ENCODE measurements at places on chromosomes 2 and 18. TPM values are rescaled to one million over a fixed set of nuclear protein-coding genes. Genes with fewer than 3 reads are reported as not detected.

DNA sequence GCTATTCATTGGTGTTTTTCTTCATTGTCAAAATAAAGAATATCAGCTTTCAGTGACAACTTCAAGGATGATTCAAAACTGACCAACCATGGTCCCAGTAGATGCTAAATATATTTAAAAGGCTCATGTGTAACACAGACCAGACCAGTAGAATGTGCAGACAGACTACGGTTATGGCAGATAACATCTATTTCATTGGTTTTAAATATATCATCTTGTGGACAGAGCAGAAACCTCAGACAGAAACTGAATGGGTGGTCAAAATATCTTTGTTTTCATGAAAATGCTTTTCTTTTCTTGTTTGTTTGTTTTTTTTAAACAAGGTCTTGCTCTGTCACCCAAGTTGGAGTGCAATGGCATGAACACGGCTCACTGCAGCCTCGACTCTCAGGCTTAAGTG lies 107.4 kb upstream of the CREB1 start:
- ATAC-seq = no peak

GRCh38 chr18:6414723-6415417 lies at the start of gene L3MBTL4:
Gene L3MBTL4 (minus strand): TSS chr18:6414911. CDS start chr18:6311625, 103,286 bp downstream.
- peak; percentile 78 for ATAC-seq

GRCh38 chr2:183011743-183012142 lies 26.5 kb downstream of the NCKAP1 start:
- ATAC-seq = no peak

The SIX3 gene
- total RNA-seq = 1.2 TPM

The MTHFD2 gene
- total RNA-seq = 136 TPM

DNA sequence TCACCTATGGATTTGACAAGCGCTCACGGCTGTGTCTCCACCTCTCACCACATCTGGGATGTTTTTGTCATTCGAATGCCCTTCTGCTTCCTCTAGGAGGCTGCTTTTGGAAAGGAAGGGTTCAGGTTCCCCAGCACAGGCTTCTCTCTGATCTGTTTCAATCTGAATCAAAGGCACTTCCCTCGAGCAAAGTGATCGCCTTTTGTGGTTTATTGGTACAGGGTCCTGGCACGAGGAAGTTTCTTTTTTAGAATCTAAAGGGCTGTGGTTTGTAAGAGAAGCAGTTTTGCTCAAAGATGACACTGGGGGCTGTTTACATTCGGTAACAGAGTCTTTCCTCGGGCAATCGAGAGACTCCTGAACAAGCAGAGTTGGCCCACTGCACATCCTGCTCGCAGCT lies 145.0 kb downstream of the DAW1 start:
- no peak for ATAC-seq

The DPP4 gene
- total RNA-seq = 1.0 TPM

- no peak for ATAC-seq
Observed at GRCh38 chr2:51781691-51782090, 749.8 kb upstream of the NRXN1 start.

DNA sequence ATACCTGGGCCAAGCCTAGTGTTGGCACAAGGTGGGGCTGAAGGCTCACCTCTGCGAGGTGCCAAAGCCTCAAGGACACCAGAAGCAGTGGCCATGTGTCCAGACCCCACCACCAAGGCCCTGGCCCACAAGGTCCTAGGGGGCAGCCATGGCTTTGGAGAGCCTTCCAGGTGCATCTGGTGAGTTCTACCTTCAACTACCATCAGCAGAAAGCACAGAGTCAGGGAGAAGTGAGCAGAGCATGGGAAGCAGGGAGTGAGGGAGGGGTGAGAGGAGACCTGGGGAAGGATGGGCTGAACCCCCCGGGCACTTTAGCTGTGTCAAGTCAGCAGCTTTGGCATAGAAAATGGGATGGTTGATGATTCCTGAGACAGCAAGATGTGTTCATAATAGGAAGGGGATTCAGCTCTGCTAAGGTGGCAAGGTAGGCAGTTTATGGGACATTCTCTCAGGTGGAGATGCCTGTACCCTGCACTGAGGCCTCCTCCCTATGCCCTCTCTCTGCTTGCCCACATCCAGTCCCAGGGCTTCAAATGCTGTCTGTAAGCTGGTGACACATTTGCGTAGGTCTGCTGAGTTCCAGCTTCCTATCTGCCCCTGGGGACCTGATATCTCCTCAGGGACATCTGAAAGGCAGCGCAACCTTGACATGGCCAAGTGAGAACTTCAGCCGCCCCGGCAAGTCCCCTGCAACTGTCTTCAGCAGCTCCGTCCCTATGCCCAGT lies 83.4 kb upstream of the RGPD5 start:
- no peak for ATAC-seq

DNA sequence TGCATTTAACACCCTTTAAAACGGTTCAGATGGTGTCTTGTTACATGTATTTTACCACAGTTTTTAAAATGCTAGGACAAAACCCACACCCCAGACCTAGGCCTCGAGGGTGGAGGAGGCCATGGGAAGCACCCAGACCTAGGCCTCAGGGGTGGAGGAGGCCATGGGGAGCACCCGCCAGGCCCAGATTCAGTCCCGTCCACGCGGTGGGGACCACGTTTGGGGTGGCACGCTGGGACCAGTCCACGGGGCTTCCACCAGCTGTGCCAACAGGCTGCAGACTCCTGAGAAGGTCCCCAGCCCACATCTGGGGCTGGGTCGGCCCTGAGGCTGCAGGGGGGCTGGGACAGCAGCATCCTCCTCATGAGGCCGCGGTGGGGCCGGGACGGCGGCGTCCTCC lies 63.4 kb downstream of the SLC66A2 start:
- no peak for ATAC-seq

The CAPN10 gene
- 17.4 TPM for total RNA-seq

DNA sequence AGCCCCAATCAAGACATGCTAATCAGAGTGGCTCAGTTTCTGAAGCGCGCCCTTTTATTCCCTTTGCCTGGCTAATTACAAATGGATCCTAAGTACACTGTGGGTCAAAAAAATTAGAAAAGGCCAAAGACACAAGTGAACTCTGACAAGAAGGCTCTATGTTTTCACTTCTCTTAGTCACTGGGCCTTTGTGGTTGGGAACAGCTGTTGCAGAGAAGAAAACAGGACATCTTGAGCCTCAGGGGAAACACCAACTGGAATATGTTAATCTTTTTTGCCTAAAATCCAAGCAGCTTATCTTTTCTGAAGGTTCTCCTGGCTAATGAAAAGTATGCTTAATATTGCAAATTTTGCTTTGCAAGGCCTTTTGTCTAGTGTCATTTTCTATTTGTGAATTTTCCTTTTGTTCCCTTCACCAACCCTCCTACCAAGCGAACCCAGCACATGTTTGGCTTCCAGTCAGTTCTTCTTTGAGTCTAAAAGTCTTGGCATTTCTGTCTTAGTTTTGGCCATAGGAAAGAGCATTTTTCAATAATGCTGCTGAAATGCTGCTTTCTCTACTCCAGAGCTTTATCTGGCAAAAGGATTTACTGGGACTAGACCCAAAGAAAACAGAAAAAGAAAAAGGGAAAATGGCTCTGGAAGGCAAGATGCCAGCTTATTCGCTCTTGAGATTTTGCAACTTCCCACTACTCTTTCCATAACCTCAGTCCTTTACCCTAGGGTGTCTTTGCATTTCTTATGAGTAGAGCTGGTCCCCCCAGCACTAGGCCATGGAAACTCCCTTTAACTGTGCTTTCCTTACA lies 440.2 kb upstream of the ST6GAL2 start:
- no peak for ATAC-seq

GRCh38 chr2:5060956-5061355 lies 631.2 kb upstream of the SOX11 start:
- ATAC-seq = no peak

DNA sequence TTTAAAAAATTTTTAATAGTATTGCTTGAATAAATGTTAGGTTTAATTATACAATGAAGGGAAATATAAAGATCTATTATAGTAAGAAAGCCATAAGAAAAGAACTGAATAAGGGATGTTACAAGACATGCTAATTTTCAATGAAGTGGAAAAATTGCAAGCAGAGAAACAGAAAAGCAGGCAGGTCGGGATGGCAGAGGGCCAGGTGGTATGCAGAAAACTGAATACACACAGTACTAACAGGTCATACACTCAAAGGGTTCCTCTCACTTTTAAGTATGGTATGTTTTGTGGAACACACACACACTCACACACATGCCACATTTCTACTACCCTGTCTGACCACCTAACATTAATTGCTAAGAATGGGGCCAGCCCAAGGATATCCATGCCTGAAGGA lies 76.7 kb upstream of the DTNA start:
- ATAC-seq = no peak

The CASP10 gene
- total RNA-seq = 1.1 TPM

GRCh38 chr2:3494984-3495666 lies 24.2 kb downstream of the ADI1 start:
- no peak for ATAC-seq

The DSG2 gene
- total RNA-seq = 8.9 TPM

The SPHKAP gene
- 0.09 TPM for total RNA-seq

DNA sequence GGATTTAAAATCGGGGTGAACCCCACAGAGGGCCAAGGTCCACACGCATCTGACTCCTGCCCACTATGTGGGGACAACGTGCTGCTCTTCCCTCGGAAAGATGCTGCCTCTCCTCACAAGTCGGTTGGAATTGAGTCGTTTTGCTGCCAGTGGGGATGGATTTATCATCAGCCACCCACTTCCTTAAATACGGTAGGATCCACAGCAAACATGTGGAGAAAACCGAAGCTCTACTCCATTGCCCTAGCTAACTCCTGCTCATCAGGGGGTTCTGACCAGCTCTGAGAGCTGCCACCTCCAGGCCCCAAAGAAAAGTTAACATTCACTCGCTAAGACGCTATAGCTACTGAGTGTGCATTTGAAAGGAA lies 80.9 kb downstream of the CHRNA1 start:
- peak; percentile 2 for ATAC-seq

- no peak for ATAC-seq
Observed at GRCh38 chr18:68822926-68823325, 25.0 kb downstream of the CCDC102B start.

The ST8SIA3 gene
- 18.4 TPM for total RNA-seq

DNA sequence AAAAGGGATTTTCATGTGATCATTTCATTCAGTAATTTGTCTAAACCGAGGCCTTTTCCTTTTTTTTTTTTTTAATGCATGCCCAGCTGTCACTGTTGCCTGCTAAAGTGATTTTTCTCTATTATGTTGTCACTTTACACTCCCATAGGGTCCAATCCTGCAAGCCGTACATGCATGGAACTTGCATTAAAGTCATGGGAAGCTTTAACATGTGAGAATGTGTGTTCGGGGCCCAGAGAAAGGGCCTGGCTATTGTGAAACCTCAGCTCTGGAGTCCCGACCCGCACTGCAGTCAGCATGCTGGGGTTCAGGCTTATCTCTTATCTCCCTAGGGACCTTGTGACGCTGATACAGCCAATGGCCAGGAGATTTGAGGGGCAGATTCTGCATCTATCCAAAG lies 474.6 kb downstream of the SLC4A3 start:
- peak; percentile 81 for ATAC-seq

The FIGN gene
- total RNA-seq = 8.1 TPM

GRCh38 chr2:237242091-237242536 lies 156.4 kb downstream of the COPS8 start:
- ATAC-seq = no peak

GRCh38 chr18:37335409-37335736 lies 230.2 kb downstream of the CELF4 start:
- peak; percentile 71 for ATAC-seq

The ANKRD36B gene
- total RNA-seq = 46.9 TPM

- no peak for ATAC-seq
Observed at GRCh38 chr2:36343606-36344005, 12.0 kb upstream of the CRIM1 start.

The ZAP70 gene
- 0.89 TPM for total RNA-seq

GRCh38 chr2:238141541-238142318 lies 3.3 kb downstream of the KLHL30 start:
- no peak for ATAC-seq

DNA sequence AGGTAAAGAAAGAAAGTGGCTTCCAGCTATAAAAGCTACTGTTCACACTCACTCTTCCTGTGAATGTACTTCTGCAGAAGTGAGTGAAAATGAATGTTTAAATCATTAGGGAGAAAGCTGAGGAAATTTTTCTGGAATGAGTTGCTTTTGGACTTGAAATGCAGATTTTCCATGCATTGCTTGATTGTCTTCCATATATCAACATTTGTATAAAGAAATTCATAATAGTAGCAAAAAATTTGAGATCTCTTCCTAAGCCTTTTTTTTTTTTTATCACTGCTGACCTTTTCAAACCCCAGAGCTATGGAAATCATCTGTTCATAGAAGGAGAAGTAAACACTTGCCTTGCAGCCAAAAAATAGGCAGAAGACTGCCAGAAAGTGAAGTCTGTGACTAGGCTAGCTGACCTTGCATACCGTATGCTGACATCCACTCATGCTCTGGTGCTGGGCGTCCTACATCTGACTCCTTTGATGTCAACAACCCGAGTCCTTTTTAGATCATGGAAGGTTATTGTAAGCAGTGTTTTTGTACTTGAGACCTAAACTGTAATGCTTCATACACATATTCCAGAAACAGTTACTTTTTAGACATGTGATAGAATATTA lies 154.5 kb upstream of the RASGRP3 start:
- ATAC-seq = peak; percentile 79

GRCh38 chr2:190443778-190444481 lies 35.8 kb downstream of the MFSD6 start:
- ATAC-seq = no peak

- ATAC-seq = no peak
Observed at GRCh38 chr2:63751901-63752300, 89.8 kb upstream of the UGP2 start.

DNA sequence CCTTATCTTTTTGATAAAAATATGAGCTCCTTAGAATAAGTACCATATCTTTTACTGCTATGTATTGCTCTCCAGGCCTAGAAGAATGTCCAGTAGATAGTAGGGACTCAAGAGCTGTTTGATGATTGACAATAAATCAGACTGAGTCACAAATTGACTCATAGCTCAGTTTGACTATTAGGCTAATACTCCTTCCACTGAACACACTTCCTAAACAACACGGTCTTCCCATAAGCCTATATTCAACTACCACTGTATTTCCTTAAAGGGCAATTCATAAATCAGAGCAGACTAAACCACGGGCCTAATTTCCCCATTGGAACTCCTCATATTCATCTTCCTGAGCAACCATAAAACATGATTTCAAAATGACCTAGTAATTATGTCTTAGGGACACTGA lies 258.5 kb downstream of the ALK start:
- no peak for ATAC-seq
